Transverse colon (tissue), 4 donors: ENCODE measurements at places on chromosomes 4 and X.
A peak's percentile ranks its signal among the peaks of the same experiment; 100 is the strongest.

DNA sequence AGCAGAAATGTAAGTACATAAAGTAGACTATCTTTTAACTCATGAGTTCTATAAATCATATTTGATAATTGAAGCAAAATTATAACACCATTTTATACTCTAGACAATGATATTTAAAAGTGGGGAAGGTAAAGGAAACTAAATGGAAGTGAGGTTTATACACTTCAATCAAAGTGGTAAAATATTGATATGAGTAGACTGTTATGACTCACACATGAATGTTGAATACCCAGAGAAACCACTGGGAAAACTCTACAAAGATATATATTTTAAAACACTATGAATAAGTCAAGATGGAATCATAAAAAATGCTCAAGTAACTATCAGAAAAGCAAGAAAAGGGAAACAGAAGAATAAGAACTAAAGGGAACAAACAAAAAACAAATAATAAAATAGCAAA lies 8.4 kb downstream of the VSIG1 start:
- no peak overlapping the region for H3K4me3 ChIP-seq
- H3K27ac ChIP-seq, result no peak overlapping the region
- H3K27me3 ChIP-seq, result no peaks in the 10 kb centered on the region
- no peaks in the 10 kb centered on the region for H3K36me3 ChIP-seq

DNA sequence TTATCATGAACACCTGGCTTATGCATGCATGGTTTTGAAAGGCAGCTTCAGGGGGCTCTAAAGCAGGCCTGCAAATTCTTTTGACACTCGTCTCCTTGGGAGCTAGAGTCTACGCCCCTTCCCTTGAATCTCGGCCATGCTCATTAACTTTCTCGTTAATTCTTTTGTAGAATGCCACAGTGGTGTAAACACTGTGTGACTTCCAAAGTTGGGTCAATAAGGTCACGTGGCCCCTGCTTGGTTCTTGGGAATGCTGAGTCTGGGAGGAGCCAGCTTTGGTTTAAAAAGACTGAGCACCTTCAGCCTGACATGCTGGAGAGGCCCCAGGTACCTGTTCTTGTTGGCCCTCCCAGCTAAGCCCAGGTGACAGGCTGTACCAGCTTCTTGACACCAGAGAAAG lies 228.4 kb downstream of the DHRSX start:
- H3K27ac ChIP-seq, result no peak overlapping the region
- no peak overlapping the region for H3K4me3 ChIP-seq
- no peaks in the 10 kb centered on the region for H3K4me1 ChIP-seq
- no peaks in the 10 kb centered on the region for H3K27me3 ChIP-seq

DNA sequence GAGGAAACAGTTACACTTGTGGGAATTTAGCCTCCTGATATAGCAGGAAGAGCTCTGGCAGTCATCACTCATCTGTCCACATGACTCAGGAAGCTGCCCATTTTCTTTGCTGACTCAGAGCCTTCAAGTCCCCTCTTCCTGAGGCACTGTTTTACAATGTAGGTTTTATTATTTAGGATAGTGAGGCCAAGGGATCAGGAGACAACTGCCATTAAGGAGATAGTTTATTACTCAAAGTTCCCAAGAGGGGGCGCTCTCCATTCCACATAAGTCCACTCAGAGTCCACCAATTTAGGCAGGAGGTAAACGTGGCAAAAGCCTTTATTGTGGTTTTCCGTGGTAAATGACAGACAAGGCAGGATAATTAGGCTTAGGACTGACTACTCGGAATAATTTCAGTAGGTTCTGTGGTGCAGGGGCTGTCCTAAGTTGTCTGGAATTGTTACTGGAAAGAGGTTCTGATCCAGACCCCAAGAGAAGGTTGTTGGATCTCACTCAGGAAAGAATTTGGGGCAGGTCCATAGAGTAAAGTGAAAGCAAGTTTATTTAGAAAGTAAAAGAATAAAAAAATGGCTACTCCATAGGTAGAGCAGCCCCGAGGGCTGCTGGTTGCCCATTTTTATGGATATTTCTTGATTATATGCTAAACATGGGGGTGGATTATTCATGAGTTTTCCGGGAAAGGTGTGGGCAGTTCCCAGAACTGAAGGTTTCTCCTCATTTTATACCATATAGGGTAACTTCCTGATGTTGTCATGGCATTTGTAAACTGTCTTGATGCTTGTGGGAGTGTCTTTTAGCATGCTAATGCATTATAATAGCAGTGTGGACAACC lies 96.0 kb upstream of the RAB40AL start:
- H3K36me3 ChIP-seq, result no peaks in the 10 kb centered on the region
- no peak overlapping the region for H3K4me3 ChIP-seq
- no peaks in the 10 kb centered on the region for H3K27me3 ChIP-seq
- DNase-seq, result no peak
- no peaks in the 10 kb centered on the region for H3K4me1 ChIP-seq

- no peaks in the 10 kb centered on the region for H3K27me3 ChIP-seq
- no peak overlapping the region for H3K4me3 ChIP-seq
Measured at GRCh38 chr4:24753519-24753918, 41.9 kb upstream of the SOD3 start.

- no peak for DNase-seq
- no peaks in the 10 kb centered on the region for H3K36me3 ChIP-seq
- H3K27me3 ChIP-seq, result no peaks in the 10 kb centered on the region
- H3K27ac ChIP-seq, result no peak overlapping the region
Measured at GRCh38 chrX:108209006-108209554, 117.5 kb downstream of the ATG4A start.

DNA sequence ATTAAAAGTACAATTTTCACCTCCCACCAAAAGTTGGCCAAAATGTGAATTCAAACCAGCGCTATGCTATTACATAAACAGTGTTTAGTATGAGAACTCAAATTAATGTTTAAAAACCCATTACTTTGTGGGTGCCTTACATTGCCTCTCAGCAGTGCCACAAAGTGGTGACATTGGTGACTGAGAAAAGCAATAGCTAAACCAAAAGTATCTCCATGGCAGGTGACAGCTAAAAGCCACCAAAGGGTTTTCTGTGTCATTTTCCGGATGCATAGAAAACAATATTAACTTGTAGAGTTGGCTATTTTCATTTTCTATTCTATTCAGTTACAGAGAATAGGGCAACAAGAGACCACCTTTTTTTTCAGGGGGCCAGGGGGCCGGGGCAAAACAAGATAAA lies 261.2 kb downstream of the MAPK10 start:
- H3K4me1 ChIP-seq, result no peaks in the 10 kb centered on the region
- H3K4me3 ChIP-seq, result no peak overlapping the region
- no peaks in the 10 kb centered on the region for H3K36me3 ChIP-seq
- DNase-seq, result no peak

- H3K4me1 ChIP-seq, result peaks cover 29% of the 10 kb centered on the region
- H3K4me3 ChIP-seq, result no peak overlapping the region
- peak overlapping the region; percentile 54 for H3K27ac ChIP-seq
Measured at GRCh38 chr4:26171501-26171900, 149.3 kb upstream of the RBPJ start.

- DNase-seq, result no peak
- H3K4me1 ChIP-seq, result no peaks in the 10 kb centered on the region
- H3K36me3 ChIP-seq, result no peaks in the 10 kb centered on the region
- no peak overlapping the region for H3K4me3 ChIP-seq
Measured at GRCh38 chrX:48516987-48517386, 4.6 kb upstream of the EBP start.

DNA sequence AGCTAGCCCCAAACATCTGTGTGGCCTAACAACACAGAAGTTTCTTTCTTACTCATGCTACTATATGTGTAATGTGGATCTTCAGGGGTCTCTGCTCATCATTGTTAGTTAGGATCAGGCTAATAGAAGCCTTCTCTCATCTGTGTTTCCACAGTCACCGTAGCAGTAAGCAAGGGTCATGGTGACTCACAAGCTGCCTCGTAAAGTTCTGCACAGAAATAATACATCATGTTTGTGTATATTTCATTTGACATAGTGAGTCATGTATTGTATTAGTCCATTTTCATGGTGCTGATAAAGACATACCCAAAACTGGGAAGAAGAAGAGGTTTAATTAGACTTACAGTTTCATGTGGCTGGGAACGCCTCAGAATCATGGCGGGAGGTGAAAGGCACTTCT lies 38.7 kb downstream of the SLC4A4 start:
- no peak for DNase-seq
- H3K36me3 ChIP-seq, result no peaks in the 10 kb centered on the region
- no peak overlapping the region for H3K27ac ChIP-seq
- H3K4me1 ChIP-seq, result peaks cover 8% of the 10 kb centered on the region
